Fibroblast of villous mesenchyme (primary cell): ENCODE measurements at places on chromosomes 1 and 21. TPM values are rescaled to one million over a fixed set of nuclear protein-coding genes. Genes with fewer than 3 reads are reported as not detected.

GRCh38 chr1:44786138-44786840, 1.7 kb downstream of the BEST4 start:
- peak; percentile 56 for DNase-seq

DNA sequence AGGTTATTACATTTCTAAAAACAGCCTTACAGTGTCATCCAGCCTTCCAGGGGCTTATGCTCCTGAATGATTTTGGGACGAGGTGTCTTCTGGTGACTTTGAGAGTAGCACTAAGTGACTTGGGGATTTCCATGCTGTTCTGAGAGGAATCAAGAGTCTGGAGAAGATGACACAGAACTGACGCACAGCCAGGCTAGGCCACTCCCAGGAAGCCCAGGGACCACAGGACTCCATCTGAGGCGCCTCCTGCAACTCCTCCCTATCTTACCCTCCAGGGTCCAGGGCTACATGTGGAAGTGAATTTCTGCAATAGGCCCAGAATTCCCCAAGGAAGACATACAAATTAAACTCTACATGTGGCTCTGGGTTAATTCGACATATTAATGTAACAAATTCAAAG, 92.5 kb downstream of the SLC25A24 start:
- peak; percentile 43 for DNase-seq

- DNase-seq: no peak
These were observed 40.9 kb upstream of the DAB1 start for GRCh38 chr1:57464756-57465155.

DNA sequence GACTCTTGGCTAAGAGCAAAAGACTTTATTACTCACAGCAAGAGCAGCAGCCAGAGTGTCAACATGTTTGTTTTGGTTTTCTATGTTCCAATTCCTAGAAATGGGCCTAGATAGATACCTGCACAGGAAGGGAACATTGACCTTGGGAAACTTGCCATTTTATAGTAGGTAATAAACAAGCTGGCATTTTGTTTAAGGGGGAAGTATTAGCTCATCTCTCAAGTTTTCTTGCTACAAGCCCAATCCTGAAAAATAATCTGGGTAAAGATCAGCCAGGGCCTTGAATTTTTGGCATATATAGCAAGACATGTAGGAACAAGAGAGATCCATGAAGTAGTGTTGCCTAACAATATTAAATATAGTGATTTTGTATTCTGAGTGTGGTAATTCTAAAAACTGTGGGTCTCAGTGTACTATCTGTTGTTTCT, 51.4 kb upstream of the RGL1 start:
- peak; percentile 43 for DNase-seq

- DNase-seq: peak; percentile 96
These were observed 812 bp downstream of the NBPF1 start for GRCh38 chr1:16612332-16613172.

GRCh38 chr1:155975375-155976061, 2.8 kb downstream of the ARHGEF2 start:
- DNase-seq: no peak

DNA sequence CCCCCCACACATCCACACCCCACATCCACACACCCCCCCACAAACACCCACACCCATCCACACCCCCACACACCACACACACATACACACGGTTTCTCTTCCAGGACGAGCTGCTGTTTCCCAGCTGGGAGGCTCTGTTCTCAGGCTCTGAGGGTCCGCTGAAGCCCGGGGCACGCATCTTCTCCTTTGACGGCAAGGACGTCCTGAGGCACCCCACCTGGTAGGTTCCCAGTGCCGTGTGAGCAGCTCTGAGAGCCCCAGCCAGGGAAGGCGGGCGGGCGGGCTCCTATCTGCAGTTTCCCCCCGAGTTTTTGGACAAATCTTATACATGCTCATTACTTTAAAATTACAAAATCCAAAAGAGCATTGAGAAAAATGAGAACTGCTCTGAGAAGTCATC, 31.2 kb downstream of the SLC19A1 start:
- DNase-seq: no peak

- DNase-seq: no peak
These were observed 34.9 kb downstream of the SYF2 start for GRCh38 chr1:25197235-25197975.

- DNase-seq: no peak
These were observed 6.0 kb downstream of the EDARADD start for GRCh38 chr1:236400061-236400603.

DNA sequence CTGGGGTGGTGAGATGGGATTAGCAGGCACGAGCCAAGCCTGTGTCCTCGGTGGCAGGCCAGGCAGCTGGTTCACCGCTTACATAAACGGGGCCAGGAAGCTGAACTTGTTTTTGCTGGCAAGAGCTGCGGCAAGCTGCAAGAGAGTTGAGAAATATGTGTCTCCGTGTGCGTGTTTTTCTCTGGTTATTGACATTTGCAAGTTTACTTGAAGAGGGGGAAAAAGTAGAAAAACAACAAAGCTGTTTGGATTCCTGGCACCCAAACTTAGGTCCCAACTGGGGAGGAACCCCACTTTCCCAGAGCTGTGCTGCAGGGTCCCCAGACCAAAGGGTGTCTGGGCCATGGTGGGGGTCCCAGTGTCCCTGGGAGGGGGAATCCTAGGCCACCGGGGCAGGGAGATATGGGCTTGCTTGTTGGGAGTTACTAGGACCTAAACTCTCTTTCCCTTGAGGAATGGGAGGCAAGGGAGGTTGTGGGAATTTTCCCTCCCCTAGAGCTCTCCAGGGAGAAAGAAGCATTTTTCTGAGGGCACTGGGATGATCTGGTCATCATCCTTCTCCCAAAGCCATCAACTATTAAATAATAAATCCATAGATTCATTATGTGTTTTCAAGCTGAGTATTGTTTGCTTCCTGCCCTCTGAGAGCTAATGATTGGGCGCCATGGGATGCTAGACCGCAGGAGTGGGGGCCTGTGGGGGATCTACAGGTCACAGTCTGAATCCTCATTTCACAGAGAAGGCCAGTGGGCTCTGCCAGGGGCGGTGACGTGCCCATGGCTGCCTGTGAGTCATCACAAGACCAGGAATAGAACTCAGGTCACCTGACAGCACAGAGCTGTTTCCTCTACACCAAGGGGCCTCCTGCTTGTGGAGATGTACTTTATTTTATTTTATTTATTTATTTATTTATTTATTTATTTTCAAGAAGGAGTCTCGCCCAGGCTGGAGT, 14.8 kb downstream of the IL6R start:
- peak; percentile 95 for DNase-seq

- no peak for DNase-seq
These were observed 107.6 kb upstream of the TLR5 start for GRCh38 chr1:223250632-223251015.

DNA sequence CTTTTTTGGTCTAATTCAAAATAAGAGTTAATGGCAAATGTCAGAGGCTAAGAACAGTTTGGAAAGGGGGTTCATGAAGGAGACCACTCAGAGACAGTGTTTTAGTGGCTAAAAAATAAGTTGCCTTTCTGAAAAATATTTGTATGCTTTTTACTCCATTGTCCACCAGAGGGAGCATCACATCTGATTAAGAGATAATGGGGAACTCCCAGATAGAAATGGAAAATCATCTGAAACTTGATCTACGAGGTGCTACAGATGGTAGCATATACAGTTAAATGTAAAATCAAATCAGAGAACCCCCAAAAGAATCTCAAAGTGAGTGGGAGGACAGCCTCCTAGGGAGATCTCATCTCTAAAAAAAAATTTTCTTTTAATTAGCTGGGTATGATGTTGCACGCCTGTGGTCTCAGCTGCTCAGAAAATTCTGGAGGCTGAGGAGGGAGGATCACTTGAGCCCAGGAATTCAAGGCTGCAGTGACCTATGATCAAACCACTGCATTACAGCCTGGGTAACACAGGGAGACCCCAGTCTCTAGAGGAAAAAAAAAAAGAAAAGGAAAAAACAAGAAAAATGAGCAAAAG, 9.7 kb downstream of the SMYD3 start:
- DNase-seq: peak; percentile 84

DNA sequence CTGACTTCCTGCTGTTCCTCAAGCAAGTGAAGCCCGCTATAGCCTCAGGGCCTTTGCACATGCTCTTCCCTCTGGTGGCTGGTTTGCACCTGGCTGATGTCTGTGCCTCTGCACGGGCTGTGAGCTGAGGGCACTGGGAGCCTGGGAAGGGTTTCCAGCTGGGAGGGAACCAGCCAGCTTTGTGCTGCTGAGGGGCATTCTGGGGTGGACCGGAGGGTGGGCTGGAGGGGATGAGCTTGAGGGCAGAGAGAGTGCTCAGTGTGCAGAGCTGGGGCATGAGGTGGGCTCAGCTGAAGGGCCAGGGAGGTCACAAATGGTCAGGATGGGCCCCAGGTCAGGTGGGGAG, 305.7 kb downstream of the MATN1 start:
- DNase-seq: no peak

DNA sequence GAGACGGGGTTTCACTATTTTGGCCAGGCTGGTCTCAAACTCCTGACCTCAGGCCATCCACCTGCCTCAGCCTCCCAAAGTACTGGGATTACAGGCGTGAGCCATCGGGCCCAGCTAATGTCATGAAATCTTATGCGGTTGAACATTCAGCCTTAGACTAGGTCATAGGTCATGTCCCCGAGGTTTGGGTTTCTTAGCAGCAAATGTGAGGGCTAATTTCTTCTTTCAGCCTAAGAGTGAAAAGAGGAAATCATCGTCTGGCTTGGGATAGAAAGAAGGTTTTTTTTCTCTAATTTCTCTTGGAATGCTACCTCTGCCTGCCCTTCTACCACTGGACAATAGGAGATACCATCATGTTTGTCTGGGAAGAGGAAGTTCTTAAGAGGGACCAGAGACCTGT, 18.0 kb upstream of the PIK3CD start:
- no peak for DNase-seq

The PIK3C2B gene
- total RNA-seq: 7.3 and 8.4 TPM in 2 replicates

The MCOLN2 gene
- 1.3 and 1.7 TPM in 2 replicates for total RNA-seq

The CRYAA gene
- not detected in 2 replicates for total RNA-seq

The ERICH3 gene
- total RNA-seq: not detected in 2 replicates

The IGSF5 gene
- 0.32 TPM in 1 of 2 replicates, not detected in the other for total RNA-seq

The LCE1D gene
- total RNA-seq: not detected in 2 replicates

The S100A7A gene
- total RNA-seq: not detected in 2 replicates

The SELL gene
- total RNA-seq: not detected in 2 replicates

The DNASE2B gene
- total RNA-seq: not detected in 2 replicates

The KRTAP21-2 gene
- total RNA-seq: not detected in 2 replicates

The C8B gene
- not detected in 2 replicates for total RNA-seq

The CAMK1G gene
- total RNA-seq: 2.6 and 9.1 TPM in 2 replicates
